GM04504 (cell line): ENCODE measurements at places on chromosomes 5 and 9.

DNA sequence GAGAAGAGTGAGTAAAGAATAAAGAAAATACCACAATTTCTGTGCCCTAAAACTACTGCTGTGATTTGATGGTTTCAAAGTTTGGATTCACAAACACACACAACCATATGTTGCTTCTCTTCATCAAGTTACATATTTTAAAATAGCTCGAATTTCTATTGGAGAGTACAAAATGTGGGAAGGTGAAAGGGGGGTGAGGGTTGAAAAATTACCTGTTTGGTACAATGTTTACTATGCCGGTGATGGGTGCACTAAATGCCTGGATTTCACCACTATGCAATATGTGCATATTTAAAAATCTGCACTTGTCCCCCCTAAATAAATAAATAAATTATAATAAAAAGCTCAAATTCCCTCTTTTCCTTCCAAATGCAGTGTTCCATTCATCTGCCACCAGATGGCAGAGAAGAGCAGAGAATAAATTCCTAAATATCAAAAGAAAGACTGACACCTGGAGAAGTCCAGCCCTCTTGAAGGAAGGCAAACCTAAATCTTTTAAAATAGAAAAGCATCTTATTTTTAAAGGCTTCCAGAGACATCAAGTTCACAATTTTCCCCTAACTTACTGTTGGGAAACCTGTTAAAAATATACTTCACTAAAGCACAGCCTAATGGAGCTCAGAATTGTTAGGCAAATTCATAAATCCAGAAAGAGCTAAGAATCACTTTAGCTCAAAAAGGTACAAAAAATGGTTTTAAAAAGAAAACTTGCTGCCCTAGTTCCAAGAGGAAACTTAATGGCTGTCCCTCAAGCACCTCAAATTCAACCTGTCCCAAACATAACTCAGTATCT, 24.8 kb upstream of the HNRNPA0 start:
- no peak for DNase-seq

GRCh38 chr5:101461455-101461854, 558.4 kb upstream of the ST8SIA4 start:
- no peak for DNase-seq

DNA sequence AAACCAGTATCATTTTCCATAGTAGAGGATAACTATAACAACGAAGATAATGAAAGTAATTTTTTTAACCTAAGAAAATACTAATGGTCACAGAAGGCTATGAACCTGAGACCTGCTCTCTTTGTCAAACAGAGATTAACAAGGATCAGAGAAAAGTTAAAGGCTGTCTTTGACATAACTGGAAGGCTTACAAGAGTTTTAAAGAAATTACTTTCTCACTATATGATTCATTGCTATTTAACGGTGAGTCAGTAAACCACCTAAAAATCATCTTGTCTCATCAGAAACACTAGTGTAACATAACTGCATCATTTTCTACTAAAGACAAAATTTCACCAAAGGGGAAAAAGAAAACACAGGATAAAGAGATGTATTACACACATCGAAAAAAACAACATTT, 19.3 kb downstream of the MLANA start:
- DNase-seq = no peak

- DNase-seq = no peak
These were observed 111.9 kb upstream of the LPAR1 start for GRCh38 chr9:111150181-111150580.

- no peak for DNase-seq
These were observed 18.7 kb downstream of the RAB14 start for GRCh38 chr9:121182989-121183388.

GRCh38 chr5:72752909-72753308, 63.6 kb upstream of the TNPO1 start:
- DNase-seq = no peak

DNA sequence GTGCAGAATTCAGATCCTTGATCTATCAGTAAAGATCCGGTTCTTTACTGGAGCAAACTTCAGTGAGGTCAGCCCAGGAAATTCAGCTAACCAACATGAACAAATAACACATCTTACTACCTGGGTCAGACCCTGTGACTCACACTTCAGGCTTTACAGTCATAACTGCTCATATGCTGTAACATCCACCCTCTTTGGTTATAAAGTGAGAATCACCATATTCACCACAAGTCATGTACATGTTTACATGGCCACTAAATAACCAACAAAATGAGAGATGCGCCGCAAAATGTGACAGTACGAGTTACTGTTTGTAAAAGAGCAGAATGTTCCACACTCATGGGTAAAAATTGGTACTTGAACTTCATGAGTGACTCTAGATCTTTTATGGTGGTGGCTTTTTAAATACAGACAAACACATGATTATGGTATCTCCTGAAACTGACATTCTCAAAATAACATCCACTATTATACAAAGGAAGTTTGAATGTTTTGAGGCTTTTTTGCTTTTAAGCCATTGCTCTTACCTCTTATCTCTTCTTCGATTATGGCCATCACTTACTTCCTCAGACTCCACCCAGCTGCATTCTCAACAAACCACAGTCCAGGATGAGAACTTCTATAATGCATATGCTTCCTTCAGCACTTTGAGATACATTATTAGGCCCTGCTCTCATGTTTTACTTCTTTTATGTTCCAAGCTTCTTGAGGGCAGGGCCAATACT, 516.6 kb downstream of the RAB3C start:
- no peak for DNase-seq

DNA sequence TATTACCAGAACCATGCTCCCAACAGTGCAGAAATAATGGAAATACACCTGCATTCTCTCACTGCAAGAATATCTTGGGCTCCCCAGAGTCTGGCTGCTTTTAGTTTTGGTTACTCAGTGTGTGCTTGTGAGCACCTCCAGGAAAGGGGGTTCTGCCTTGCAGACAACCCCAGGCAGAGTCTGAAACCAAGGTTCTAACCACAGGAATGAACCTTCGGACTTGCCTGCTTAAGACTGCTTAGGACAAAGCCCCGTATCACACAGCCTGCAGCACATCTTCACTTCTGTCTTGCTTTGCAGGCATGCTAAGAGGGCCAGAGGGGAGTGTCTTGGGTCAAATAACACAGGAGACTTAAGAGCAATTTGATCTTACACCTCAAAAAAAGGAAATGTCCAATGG, 94.8 kb upstream of the SPATA31C2 start:
- DNase-seq = no peak

GRCh38 chr9:34989946-34990635, 546 bp downstream of the DNAJB5 start:
- DNase-seq = no peak

GRCh38 chr9:6471231-6471850, 58.3 kb downstream of the UHRF2 start:
- DNase-seq = no peak

DNA sequence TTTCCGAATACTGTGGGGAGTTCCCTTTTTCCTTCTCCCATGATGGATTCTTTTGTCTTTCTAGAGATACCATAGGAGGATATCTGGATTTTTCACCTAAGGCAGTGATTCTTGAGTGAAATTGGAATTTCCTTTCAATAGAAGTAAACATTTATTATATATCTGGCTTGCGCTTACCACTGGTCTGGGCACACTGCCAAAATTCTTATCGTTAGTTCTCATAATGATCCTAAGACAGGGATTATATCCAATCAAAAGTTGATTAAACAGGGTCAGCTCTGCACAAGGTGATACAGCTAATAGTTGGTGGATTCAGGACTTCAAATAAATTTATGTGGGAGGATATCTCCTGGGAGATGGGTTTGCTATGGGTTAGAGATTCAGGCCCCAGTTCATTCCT, 9.6 kb downstream of the TLE4 start:
- no peak for DNase-seq

- DNase-seq = peak; percentile 21
These were observed 626.6 kb upstream of the SGCD start for GRCh38 chr5:155700333-155700732.

DNA sequence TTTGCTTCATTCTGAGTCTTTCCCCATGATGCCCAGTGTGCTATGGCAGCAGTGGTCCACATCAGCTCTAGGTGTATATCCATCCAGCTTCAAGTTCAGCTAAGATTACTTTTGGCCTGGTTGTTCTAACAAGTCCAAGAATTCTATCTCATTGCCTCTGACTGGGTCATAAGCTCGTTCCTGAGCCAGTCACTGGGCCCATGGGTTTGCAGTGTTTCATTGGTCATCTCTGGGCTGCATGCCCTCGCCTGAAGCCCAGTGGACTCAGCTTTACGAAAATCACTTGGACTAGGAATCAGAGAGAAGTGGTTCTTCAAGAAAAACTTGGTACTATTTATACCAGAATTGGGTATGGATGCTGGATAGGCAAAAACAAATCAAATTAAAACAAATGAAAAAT, 16.1 kb upstream of the ARHGAP26 start:
- DNase-seq = no peak

DNA sequence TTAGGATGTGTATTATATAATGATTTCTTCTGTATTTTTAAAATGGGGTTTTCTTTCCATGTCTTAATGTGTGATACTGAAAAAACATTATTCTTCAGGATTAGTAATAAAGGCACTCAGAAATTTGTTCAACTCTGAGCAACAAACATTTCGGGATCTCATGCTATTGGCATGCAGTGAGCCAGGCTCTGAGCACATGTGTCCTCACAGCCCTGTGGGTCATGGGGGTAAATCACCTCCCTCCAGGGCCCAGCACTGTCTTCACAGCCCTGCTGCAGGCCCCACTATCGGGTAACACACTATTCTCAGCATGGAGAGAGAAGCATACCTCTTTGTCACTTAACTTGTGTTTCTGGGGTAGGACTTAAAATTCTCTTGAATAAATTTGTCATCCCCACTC, 14.0 kb downstream of the TMEM174 start:
- DNase-seq = no peak
